Stimulated activated CD8-positive, alpha-beta memory T cell treated with anti-CD3 and anti-CD28 coated beads, Interleukin-7, amount 100 ng/mL, for 1 hour (primary cell): ENCODE measurements at places on chromosomes 3 and 15.

- DNase-seq: no peak
Measured at GRCh38 chr15:55800216-55800615, 57.3 kb upstream of the PRTG start.

DNA sequence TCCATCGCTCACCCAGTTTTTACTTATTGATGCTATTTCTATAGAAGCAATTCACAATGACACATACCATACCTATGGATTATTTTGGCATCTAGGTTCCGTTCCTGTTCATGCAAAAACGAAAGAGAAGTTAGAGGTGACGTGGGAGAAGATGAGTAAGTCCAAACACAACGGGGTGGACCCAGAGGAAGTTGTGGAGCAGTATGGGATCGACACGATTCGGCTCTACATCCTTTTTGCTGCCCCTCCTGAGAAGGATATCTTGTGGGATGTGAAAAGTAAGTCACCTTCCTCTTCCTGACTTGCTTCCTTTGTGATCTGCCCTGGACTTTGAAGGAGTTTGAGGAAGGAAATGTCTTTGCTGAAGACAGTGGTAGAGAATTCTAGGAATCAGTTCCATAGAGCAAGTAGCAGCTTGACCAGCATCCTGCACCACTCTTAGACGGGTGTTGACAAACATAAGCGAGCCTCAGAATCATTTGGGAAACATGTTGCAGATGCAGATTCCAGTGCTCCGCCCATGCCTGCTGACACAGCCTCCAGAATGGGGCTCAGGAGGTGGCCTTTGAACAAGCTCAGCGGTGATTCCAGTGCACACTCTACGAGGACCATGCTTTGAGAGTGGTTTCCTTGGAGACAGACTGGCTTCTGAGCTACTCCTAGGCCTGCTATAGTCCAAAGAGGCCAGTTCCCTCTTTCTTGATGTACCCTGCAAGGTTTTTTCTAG lies 78.4 kb upstream of the LIMD1 start:
- DNase-seq: no peak

GRCh38 chr3:46906471-46907058 lies 29.0 kb downstream of the PTH1R start:
- DNase-seq: no peak

DNA sequence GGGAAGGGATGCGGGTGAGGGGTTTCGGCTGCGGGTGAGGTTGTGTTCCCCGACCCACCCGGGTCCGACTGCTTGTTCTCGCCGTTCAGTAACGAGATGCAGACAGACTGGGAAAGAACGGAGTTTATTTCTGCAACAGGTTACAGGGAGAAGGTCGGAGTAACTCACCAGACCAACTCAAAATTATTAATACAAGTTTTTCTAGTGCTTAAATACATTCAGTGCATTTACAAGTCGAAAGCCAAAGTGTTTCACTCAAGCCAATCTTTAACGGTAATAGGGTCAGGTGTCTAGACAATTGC lies 492 bp upstream of the HIGD1A start:
- no peak for DNase-seq

- DNase-seq: no peak
Measured at GRCh38 chr3:181176601-181177000, 187.1 kb upstream of the DNAJC19 start.

GRCh38 chr15:59622289-59622688 lies 10.7 kb downstream of the GCNT3 start:
- DNase-seq: no peak

- no peak for DNase-seq
Measured at GRCh38 chr3:148911173-148911572, 46.1 kb downstream of the CPA3 start.

GRCh38 chr3:190182418-190183043 lies 61.8 kb upstream of the P3H2 start:
- DNase-seq: no peak

DNA sequence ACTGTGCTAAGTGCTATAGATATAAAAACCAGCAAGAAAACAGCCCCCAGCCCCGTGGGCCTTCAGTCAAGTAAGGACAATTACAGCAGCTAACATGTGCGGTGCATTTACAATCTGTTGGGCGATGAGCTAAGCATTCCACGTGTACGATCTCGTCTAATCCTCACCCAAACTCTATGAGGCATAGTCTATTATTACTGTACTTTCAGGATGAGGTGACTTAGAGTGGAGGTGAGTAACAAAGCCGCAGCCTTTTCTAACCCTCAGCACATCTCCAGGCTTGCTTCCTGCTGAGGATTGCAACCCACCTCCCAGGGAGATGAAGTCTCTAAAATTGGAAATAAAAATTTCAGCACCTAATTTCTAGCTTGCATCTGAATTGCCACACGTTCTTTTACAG lies 53.2 kb upstream of the MCF2L2 start:
- DNase-seq: no peak

GRCh38 chr15:74395319-74396145 lies 28.1 kb upstream of the CYP11A1 start:
- no peak for DNase-seq

- no peak for DNase-seq
Measured at GRCh38 chr15:21261396-21261964, 178.8 kb downstream of the POTEB3 start.

DNA sequence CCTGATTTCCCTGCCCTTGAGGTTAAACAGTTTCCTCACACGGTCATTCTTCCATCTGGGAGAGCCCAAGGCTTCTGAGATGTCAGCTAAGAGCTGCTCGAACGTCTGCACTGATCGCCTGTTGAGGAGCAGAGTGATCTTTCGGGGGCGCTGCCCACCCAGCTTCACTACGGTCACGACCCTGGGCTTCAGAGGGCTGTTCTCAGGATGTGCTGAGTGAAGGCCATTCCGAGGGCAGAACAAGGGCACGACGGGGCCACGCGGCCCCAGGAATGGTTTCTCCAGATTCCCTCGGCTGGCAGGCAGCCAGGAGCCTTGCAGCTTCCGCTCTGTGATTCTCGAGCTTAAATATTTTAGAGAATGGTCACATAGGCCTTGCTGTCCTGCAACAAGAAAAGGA lies 25.7 kb downstream of the DCLK3 start:
- no peak for DNase-seq

DNA sequence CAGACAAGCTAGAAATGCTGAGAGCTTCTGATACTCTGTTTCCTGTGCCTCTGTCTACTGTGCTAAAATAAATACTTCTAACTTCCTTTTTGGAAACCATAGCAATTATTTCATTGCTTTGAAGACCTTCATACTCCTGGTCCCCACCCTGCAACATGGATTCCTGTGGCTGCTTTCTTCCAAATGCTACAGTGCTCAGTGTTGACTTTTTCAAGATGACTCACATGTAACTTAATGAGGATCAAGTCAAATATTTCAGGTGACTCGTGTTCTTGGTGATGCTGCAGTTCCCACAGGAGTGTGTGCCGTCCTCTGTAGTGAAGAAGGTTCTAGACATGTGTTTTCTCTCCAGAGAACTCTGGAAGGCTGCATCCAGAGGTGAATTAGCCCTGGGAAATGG lies 288.6 kb downstream of the CLSTN2 start:
- DNase-seq: no peak

- DNase-seq: no peak
Measured at GRCh38 chr3:76403556-76403955, 618.2 kb upstream of the ZNF717 start.
